Cardiac fibroblast (primary cell): ENCODE measurements at places on chromosomes 12 and 14.
A peak's percentile ranks its signal among the peaks of the same experiment; 100 is the strongest.

DNA sequence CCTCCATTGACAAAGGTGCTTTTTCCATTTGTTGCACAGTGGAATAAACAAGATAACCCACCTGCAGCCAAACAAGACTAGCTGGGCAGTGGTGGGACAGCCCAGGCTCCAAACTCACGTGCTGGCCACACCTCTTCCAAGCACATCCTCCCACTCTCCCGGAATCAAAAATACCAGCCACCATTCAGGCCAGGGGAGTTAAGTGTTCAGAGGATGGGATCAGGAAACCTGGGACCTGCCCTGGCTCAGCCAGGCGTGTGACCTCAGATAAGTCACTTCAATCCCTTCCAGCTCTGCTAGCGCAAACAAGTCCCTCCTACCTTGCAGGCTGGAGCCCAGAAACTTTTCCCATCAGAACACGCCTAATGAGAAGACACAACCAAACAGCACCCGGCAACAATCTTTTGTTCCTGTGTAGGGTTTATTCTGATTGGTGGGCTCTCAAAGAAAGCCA lies 43.3 kb downstream of the ACTN1 start:
- DNase-seq: peak; percentile 84

DNA sequence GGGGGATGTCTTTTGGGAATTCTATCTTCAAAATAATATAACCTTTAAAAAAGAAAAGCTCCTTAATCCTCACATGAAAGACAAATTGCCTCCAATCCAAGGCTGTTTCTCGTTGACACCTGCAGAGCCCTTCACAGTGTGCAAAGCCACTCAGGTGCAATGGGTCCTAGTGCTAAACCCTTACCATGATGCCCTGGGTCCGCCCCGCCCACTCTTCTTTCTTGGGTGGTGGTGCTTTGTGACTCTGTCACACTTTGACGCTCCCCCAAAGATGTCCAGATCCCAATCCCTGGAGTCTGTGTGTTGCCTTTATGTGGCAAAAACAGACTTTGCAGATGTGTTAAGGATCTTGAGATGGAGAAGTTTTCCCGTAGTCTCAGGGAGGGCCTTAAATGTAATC lies 29.7 kb downstream of the CLMN start:
- DNase-seq: no peak

DNA sequence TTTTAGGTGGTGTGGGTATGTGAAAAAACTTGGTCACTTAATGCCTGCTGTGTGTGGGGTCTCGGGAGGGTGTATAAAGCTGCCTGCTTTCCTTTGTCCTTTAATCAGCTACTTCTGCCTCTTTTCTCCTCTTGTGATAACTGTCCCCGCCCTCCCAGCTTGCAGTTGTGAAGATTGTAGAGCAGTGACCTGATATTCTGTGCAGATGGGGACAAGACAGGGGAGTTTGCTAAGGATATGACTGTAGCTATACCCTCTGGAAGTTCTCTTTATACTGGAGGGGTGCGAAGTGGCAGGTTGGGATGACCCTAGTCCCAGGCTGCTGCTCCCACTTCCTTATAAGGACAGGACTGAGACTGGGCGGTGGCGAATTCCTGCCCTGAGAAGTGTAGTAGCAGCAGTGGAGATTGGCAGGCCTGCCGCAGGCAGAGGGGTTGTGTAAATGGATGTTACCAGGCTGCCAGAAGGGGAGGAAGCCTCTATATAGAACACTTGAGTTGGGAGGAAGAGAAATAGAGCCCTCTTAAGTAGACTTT lies 835 bp downstream of the MYL6 start:
- DNase-seq: peak; percentile 80

GRCh38 chr14:105058521-105059034 lies 6.7 kb downstream of the GPR132 start:
- DNase-seq: no peak

DNA sequence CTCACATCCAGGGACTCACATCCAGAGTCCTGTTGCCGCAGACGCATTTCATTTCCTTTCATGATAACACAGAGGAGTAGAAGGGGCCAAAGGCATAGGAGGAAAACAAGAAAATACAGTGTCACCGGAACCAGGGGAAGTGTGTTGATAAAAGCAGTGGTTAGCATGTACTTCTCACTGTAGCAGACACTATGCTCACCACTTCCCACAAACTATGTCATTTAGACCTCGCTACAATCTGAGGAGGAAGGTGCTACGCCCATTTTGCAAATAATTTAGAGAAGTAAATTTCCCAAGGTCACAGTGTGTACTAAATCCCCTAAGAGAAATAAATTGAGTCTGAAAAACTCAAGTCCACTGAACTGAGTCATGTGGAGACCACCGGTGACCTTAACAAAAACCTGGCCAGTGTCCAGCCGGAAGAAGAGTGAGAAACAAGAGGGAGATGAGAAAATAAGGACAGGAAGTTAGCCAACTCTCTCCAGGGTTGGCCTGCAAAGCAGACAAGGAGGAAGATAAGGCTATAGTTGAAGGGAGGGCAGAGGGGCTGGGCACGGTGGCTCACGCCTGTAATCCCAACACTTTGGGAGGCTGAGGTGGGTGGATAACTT lies 25.8 kb upstream of the TMCC3 start:
- no peak for DNase-seq

- DNase-seq: peak; percentile 92
Measured at GRCh38 chr12:42144408-42145196, at the start of gene GXYLT1. Gene GXYLT1, minus strand, starts transcription at chr12:42144874. Its CDS starts 228 bp downstream, at chr12:42144646.

DNA sequence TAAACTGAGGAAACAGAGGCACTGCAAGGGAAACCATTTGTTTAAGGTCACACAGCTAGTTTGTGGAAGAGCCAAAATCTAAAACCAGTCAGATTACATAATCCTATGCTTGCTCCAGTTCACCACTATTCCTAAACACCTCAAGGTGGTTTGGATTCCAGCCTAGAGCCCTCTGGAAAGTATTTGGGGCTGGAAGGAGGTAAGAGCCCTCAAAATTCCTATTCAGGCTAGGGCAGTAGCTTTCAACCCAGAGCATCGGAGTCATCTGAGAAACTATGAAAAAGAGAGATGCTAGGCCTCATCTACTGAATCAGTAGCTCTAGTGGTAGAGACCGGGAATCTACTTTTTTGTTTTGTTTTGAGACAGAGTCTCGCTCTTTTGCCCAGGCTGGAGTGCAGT lies 16.0 kb upstream of the SPPL3 start:
- DNase-seq: no peak
